ENCODE measurements at places on chromosomes 11 and 22. TPM values are rescaled to one million over a fixed set of nuclear protein-coding genes. Genes with fewer than 3 reads are reported as not detected.

GRCh38 chr11:11636671-11637070 is 14.9 kb upstream of the GALNT18 start:
- no peak for DNase-seq

DNA sequence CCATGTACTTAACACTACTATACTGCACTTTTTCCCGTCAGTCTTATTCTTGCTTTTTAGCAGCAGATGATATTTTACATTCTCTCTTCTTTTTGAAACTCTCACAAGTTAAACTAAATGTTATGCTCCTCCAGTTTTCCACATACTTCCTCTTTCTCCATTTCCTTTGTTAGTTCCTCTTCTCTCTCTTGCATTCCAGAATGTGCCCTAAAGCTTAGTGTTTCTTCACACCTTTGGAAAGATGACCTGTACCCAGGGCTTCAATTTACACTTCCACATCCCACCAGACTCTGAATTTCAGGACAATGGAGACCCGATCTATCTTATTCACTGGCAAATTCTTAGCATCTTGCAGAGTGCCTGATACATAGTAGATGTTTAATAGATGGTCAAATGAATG is 51.8 kb downstream of the APIP start:
- DNase-seq: no peak

- no peak for DNase-seq
Measured at GRCh38 chr11:64297699-64298358, 2.3 kb upstream of the CATSPERZ start.

- DNase-seq: no peak
Measured at GRCh38 chr11:120914601-120915000, 109.3 kb upstream of the TBCEL start.

ART5 gene
- 1.4 TPM for total RNA-seq

- no peak for DNase-seq
Measured at GRCh38 chr11:112637876-112638275, 323.3 kb upstream of the NCAM1 start.

USP47 gene
- 56.4 TPM for total RNA-seq

DNA sequence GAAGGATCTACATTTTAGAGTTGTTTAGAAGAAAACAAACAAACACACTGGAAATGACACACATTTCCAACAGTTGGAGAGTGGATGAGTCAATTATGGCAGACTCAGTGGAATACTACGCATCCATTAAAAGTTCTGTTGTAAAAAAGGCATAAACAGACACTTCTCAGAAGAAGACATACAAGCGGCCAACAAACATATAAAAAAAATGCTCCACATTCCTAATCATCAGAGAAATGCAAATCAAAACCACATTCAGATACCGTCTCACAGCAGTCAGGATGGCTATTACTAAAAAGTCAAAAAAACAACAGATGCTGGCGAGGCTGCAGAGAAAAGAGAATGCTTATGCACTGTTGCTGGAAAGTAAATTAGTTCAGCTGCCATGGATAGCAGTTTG is 298.2 kb downstream of the DDX10 start:
- no peak for DNase-seq

KRTAP5-9 gene
- not detected for total RNA-seq

RIBC2 gene
- 0.47 TPM for total RNA-seq

- no peak for DNase-seq
Measured at GRCh38 chr11:130413405-130414106, 14.9 kb downstream of the ADAMTS8 start.

TRIM22 gene
- 33.7 TPM for total RNA-seq

GRCh38 chr22:39496131-39496838 is 5.8 kb upstream of the MIEF1 start:
- DNase-seq: peak; percentile 77

TMEM191C gene
- 0.31 TPM for total RNA-seq

DNA sequence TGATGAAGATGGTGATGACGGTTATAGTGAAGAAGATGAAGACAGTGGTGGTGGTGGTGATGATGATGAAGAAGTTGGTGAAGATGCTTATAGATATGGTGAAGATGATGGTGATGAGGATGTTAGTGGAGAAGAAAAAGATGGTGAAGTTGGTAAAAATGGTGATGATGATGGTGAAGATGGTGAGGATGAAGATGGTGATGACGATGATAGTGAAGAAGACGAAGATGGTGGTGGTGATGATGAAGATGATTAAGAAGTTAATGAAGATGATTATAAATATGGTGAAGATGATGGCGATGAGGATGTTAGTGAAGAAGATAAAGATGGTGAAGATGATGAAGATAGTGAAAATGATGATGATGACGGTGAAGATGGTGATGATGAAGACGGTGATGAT is 25.2 kb upstream of the FGF3 start:
- DNase-seq: no peak

DNA sequence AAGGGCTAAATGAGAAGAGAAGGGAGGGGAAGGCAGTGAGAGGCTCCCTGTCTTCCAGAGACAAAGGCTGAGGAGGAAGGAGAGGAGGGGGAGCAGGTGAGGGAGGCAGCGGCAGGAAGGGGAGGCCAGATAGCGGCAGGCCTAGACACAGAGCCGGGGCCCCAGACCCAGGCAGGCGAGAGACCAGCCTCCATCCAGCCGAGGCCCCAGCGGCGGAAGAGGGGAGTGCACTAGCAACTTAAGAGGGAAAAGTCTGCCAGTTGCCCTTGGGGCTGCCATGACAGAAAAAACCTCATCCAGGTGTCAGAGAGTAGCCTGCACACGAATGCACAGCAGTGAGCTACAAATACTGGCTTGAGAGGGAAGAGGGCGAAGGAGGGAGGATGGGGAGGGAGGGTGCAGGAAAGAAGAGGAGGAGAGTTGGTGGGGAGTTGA is 46.7 kb downstream of the IGLL1 start:
- no peak for DNase-seq

GRCh38 chr11:45805305-45806071 is 539 bp downstream of the SLC35C1 start:
- peak; percentile 66 for DNase-seq

GRCh38 chr22:37801946-37802309 is 5.8 kb upstream of the GCAT start:
- no peak for DNase-seq

DNA sequence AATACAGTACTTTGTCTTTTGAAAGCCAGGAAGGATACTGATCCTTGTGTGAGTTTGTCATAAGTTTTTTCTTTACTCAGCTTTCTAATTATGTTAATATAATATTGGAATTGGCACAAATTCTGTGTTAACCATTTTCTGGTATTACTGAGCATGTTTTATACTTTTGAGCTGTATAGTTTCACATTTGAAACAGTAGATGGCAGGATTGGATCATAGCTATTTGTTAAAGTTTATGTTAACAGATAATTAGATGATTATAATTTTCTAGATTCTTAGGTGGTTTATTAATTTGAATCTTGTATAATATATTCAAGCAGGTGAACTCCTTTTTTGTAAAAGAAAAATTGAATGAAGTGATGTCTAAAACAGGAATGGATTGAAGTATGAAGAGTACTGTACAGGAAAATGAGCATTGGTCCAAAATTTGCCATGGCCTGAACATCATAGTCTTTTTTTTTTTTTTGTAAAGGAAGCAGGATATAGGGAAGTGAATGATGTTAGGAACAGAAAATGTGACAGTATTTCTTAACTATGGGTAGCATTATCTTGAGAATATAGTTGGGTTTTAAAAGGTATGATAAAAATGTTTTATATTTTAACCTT is 102.0 kb downstream of the CYP2R1 start:
- DNase-seq: no peak

GRCh38 chr11:27046956-27047355 is 6.3 kb downstream of the BBOX1 start:
- no peak for DNase-seq

STX3 gene
- total RNA-seq: 14.1 TPM

RIN1 gene
- 2.2 TPM for total RNA-seq

- peak; percentile 91 for DNase-seq
Measured at GRCh38 chr11:1559111-1559951, 12.7 kb downstream of the DUSP8 start.

DNA sequence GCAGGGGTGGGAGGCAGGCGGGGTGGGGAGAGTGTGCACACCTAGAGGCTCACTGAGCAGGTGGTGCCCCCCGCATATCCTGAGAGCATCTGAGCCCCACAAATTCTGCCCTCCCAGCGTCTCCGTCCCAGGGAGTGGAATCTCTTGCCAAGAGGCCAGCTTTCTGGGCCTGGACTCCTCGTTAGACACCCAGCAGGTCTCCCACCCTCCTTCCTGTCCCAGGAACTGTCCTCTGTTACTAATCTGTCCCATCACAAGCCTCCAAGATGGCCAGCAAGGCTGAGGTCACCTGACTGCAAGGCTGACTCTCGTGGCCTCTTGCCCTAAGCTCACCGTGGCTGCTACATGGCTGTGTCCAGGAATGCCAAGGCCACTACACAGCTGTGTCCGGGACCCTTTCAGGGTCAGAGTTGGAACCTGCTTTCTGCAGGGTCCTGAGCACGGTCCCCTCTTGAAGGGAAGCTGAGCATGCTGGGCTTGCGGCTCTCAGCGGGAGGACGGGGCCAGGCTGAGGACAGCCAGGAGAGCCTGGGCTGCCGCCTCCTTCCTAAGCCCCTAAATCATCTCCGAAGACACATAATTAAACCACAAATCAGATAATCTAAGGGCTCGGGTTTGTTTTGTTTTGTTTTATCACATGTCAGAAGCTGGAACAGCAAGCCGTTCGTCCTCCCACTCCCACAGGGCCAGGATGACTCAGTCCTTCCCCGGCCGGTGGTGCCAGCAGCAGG is 1327.3 kb downstream of the TBC1D22A start:
- DNase-seq: peak; percentile 53

GRCh38 chr22:17104336-17104935 is 16.7 kb downstream of the TMEM121B start:
- DNase-seq: no peak

GRCh38 chr11:16745950-16746605 is 7.6 kb downstream of the C11orf58 start:
- DNase-seq: no peak

- no peak for DNase-seq
Measured at GRCh38 chr11:69425444-69425843, 56.0 kb upstream of the LINC01488 start.

HBE1 gene
- total RNA-seq: not detected

C11orf86 gene
- total RNA-seq: not detected

MGAT3 gene
- 11.6 TPM for total RNA-seq

DNA sequence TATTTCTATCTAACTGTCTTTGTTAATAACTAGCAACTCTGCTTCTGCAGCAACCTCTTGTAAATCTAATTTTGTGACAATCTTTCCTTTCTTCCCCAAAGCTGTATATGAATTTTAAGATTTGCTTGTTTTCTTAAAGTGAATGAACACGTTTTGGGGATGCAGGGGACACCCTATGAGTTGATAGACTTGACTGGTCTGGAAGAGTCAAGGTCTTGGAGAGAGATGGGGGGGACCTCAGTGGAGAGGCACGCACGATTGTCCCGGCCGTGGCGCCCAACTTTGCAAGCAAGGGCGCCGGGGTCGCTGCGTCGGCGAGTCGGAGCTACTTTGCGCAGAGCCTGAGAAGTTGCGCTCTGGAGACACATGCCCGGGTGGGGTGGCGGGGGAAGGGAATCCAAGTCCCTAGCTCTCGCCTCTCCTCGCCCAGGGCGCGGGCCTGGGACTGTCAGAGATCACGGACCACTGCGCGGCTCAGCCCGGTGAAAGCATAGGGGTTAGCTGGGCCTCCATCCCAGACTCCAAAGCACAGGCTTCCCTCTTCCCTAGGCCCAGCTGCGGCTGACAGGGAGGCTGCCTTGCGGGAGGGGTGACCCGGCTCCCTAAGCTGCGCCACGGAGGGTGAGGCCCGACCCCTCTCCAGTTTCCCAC is 854 bp downstream of the ABCC8 start:
- DNase-seq: no peak

DNA sequence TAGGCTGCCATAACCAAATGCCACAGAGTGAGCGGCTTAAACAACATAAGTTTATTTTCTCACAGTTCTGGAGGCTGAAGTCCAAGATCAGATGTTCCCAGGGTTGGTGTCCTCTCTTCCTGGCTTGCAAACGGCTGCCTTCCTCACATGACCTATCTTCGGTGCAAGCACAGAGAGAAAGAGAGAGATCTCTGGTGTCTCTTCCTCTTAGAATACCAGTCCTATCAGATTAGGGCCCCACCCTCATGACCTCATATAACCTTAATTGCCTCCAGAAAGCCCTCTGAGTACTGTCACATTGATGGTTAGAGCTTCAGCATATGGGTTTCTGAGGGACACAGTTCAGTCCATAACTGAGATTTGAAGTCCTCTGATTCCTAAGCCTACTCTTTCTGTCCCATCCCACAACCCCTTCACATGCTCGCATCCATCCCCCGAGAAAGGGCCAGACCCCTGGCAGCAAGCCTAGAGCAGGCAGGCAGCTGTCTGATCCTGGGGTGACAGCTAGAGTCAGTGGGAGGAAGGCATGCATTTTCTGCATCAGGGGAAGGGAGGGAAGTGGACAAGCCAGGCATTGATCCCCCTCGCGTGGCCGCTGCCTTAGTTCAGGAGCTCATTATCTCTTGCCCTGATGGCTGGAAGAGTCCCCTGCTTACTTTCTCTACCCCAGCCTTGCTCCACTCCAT is 114.1 kb downstream of the FAR1 start:
- DNase-seq: no peak

APOBEC3B gene
- 1.6 TPM for total RNA-seq

CDC42BPG gene
- total RNA-seq: 0.55 TPM

GRCh38 chr22:38453996-38454352 is 1.0 kb downstream of the KCNJ4 start:
- no peak for DNase-seq

DNA sequence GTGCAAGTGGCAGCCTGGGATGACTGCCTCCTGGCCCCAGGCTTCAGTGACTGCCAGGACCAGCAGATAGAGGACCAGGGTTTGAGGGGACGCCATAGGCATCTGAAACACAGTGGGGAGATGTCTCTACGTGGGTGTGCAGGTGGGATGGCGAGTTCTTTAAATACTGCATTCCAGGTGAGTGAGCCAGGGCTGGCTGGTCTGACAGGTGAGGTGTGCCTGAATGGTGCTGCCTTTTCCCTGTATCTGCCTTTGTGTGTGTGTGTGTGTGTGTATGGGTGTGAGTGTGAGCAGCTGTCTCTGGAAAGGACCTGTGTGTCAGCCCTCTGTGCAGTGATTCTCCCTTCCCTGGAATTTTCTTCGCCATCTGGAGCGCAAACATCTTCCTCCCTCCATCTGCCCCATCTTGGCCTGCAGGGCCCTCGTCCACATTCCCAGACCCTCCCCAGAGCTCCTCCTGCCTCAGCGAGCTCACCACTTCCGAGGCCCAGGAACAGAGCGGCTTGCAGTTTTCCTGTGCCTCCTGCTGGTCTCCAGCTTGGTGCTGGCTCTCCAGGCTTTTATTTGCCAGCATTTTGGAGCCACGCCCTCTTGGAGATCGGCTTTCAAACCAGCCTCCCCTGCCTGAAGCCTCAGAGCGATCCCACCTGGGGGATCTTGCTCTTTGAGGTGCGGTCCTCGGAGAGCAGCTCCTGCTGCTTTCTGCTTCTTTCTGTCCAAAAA is at the start of gene GPHA2:
TSS of gene GPHA2 (minus strand) at position 535 of the 723 bp plus-strand sequence. CDS start at position 102, 433 bp downstream.
- no peak for DNase-seq

- DNase-seq: no peak
Measured at GRCh38 chr11:9600166-9600565, 26.7 kb downstream of the WEE1 start.

DNA sequence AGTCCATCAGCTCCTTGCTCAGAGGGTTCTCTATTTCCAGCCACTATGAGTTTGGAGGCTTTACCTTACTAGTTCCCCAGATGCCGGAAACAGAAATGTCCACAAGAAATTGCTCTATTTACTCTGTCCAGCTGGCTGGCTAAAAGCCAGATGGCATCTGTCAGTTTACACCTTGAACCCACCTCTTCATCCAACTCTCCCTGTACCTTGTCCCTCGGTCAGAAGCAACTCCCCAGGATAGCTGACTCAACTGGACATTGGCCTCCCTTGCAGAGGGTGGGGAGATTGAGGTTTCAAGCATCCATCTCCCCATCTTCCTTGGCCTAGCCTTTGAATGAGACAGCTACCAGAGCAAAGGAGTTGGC is 1.7 kb downstream of the C2CD2L start:
- DNase-seq: no peak

PIWIL4 gene
- 1.5 TPM for total RNA-seq

OR5D13 gene
- not detected for total RNA-seq
